Kidney epithelial cell (primary cell): ENCODE measurements at places on chromosomes 1 and 21. TPM values are rescaled to one million over a fixed set of nuclear protein-coding genes. Genes with fewer than 3 reads are reported as not detected.

- DNase-seq: no peak
Measured at GRCh38 chr1:214537872-214538473, 13.4 kb downstream of the PTPN14 start.

The KRTAP19-7 gene
- total RNA-seq: not detected in 2 replicates

The SNRPE gene
- total RNA-seq: 70.0 and 83.4 TPM in 2 replicates

DNA sequence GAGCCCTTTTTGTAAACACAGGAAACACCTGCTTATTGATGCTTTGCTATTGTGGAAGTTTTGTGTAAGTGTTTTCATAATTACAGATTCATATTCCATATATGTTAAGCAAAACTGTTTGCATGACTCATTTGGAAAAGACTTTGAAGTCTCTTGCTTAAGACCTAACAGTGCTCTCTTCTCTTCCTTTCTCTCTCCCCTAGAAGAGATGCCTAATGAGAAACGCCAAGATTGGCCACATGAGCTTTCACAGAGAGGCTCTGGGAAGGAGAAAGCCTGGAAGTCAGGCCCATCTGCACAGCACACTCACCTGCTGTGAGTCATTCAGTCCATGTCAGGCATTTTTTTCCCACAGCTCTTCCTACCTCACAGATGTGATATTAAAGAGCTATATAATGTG is 101.6 kb upstream of the PALMD start:
- DNase-seq: peak; percentile 35

The HPCA gene
- total RNA-seq: not detected in 2 replicates
